GM23248 (cell line): ENCODE measurements at places on chromosomes 2 and 18. TPM values are rescaled to one million over a fixed set of nuclear protein-coding genes. Genes with fewer than 3 reads are reported as not detected.
A peak's percentile ranks its signal among the peaks of the same experiment; 100 is the strongest.

GRCh38 chr18:74500372-74500771 lies 4.2 kb downstream of the CNDP2 start:
- no peak for DNase-seq

GRCh38 chr2:129711816-129712675 lies 267.4 kb upstream of the RAB6C start:
- no peak for DNase-seq

DNA sequence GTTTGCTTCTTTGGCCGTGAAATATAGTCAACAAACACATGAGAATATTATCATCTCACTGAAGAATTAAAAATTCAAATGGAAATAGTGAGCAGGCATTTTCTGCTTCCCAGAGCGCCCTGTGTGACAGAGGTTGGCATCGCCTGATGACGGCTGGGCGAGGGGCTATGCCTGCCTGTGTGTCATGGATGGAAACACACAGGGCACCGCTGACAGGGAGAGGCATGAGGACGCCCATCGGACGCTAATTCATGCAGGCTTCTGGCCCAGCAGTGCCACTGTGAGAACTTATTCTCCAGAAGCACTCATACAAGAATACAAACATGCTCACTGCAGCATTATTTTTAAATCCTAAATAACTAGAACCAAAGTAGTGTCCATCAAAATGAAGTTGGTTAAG lies 61.4 kb upstream of the OTOS start:
- no peak for DNase-seq

- peak; percentile 92 for DNase-seq
Measured at GRCh38 chr2:224885836-224886547, 156.3 kb downstream of the DOCK10 start.

DNA sequence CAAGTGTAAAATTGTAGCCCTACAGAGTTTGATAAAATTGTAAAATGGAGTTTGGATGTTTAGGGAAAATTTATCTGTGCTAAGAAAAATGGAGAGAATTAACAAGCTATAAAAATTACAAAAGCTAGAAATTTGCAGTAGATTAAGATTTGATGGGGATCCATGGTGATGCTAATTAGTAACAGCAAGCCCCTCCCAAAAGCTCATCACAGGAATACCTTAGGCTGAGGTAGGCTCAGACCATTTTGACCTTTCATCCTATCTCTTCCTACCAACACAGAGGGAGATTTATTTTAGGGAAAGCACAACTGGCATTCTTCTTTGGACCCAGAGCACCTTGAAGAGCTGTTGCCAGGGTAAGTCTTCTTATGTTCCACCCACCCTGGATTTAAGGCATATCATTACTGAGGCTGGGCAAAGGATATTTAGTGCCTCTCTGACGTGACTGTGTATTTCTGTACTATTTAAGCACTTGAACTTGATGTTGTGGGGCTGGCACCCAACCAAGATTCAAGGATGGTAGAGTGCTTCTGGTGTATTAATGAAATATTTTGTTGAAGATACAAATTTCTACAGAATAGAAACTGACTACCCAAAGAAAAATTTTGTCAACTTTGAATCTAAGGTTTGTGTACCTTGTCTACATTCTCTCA lies 70.8 kb upstream of the SLC39A10 start:
- no peak for DNase-seq

DNA sequence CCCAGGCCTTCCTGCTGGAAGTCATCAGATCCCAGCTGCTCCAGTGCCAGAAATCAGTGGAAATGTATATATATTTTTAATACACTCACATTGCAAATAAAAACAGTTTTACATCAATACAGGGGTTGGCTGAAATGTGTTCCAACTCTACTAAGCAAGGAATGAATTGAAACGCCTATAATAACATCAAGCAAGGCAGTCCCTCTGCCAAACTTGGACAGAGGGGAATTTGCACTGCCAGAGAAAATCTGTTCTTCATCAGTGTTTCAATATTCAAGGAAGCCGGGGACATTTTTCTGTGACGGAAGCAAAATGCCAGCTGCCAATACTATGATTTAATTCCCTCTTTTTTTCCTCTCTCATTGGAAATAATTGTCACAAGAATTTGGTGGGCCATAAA lies 335.3 kb downstream of the TNS1 start:
- no peak for DNase-seq

GRCh38 chr2:119477113-119477505 lies 45.5 kb downstream of the TMEM37 start:
- DNase-seq, result no peak

FBXO41 gene
- polyA plus RNA-seq, result 0.38 and 0.44 TPM in 2 replicates

SMAD4 gene
- polyA plus RNA-seq, result 37.5 and 39.6 TPM in 2 replicates

HJURP gene
- 13.5 and 13.9 TPM in 2 replicates for polyA plus RNA-seq

FOXD4L1 gene
- polyA plus RNA-seq, result not detected in 2 replicates

NOL4 gene
- polyA plus RNA-seq, result not detected in 2 replicates
